GM23338 (cell line): ENCODE measurements at places on chromosomes 11 and 22. TPM values are rescaled to one million over a fixed set of nuclear protein-coding genes. Genes with fewer than 3 reads are reported as not detected.
A peak's percentile ranks its signal among the peaks of the same experiment; 100 is the strongest.

CHRM1 gene
- 0.14 TPM in 1 of 2 replicates, not detected in the other for total RNA-seq

HOATZ gene
- total RNA-seq: not detected in 2 replicates

CRYBB3 gene
- total RNA-seq: 0.28 TPM in 1 of 2 replicates, not detected in the other

PACSIN2 gene
- 47.0 and 57.3 TPM in 2 replicates for total RNA-seq

SMC1B gene
- not detected in 2 replicates for total RNA-seq

TMEM25 gene
- total RNA-seq: 17.7 and 25.4 TPM in 2 replicates

- H3K36me3 ChIP-seq: no peaks in the 10 kb centered on the region
- no peak for DNase-seq
Observed at GRCh38 chr22:45934168-45934564, 42.8 kb downstream of the WNT7B start.

DNA sequence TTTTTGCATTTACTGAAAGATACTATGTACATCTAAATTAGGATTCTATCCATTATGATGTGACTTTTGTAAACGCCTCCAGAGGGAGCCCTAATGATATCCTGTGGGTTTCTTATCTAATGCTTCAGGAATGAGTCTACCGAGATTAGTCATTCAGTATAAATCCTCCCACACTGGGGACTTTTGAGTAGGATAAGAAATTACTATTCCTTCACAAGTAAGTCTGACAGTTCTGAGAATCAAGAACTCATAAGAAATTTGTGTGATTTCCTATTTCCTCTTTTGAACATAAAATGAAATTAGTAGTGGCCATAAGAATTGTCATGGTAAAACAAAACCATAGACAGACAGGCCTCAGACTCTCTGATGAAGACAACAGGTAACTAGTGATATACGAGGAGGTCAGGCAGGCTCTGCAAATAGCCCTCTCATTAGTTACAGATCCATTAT, 10.0 kb upstream of the OR5M1 start:
- DNase-seq: peak; percentile 83
- H3K36me3 ChIP-seq: no peaks in the 10 kb centered on the region
- H3K4me3 ChIP-seq: no peak overlapping the region
- no peak overlapping the region; the same call in 1 of the 2 replicates for H3K27ac ChIP-seq
- H3K27me3 ChIP-seq: no peaks in the 10 kb centered on the region
- H3K4me1 ChIP-seq: no peaks in the 10 kb centered on the region

DNA sequence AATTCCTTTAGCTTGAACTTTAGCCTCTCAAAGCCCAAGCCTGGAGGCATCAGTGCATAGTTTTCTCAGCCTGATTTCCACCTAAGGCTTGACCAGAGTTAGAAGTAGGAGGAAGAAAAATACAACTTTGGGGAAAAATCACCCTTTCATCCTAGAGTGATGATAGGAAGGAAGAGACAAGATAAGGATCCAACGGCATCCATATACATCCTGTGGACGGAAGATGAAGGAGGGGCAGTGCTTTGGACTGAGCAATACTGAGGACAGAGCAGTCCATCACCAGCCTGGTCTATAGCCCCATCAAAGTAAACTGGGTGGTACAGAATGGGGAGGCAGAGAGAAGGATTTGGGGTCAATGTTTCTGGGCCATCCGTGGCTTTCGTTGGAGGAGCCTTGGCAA, 247.9 kb downstream of the FAM76B start:
- H3K27ac ChIP-seq: no peak overlapping the region
- H3K36me3 ChIP-seq: no peaks in the 10 kb centered on the region
- no peaks in the 10 kb centered on the region for H3K27me3 ChIP-seq
- H3K4me1 ChIP-seq: no peaks in the 10 kb centered on the region
- DNase-seq: no peak

GRCh38 chr11:2489083-2489482, 44.3 kb downstream of the KCNQ1 start:
- H3K27me3 ChIP-seq: peaks cover 99% of the 10 kb centered on the region
- DNase-seq: no peak
- H3K36me3 ChIP-seq: peaks cover 4% of the 10 kb centered on the region; the same call in 1 of the 2 replicates
- H3K4me3 ChIP-seq: no peak overlapping the region
- no peaks in the 10 kb centered on the region for H3K4me1 ChIP-seq
- no peak overlapping the region for H3K27ac ChIP-seq

- H3K36me3 ChIP-seq: no peaks in the 10 kb centered on the region
- no peaks in the 10 kb centered on the region for H3K27me3 ChIP-seq
- no peak for DNase-seq
- H3K4me1 ChIP-seq: no peaks in the 10 kb centered on the region
Observed at GRCh38 chr11:126527651-126528050, 172.2 kb downstream of the ST3GAL4 start.

DNA sequence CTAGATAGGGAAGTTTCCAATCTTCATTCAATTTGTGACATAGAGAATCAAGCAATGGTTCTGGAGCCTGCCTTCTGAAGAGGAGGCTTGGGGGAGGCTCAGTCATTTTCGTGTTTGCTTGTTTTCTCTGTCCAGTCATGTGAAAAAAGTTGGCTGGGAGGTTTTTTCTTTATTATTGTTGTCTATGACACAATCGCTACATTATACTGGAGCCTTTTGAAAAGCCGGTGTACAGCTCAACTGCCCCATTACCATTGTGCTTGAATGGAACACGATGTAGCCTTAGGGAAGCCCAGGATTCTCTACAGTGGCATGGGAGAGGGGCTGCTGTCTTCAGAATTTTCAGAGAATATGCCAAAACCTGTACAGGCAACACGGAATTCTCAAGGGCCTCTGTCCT, 57.9 kb upstream of the NCAM1 start:
- H3K36me3 ChIP-seq: no peaks in the 10 kb centered on the region
- no peaks in the 10 kb centered on the region for H3K4me1 ChIP-seq
- H3K27ac ChIP-seq: no peak overlapping the region
- no peak for DNase-seq
- no peak overlapping the region for H3K4me3 ChIP-seq

DNA sequence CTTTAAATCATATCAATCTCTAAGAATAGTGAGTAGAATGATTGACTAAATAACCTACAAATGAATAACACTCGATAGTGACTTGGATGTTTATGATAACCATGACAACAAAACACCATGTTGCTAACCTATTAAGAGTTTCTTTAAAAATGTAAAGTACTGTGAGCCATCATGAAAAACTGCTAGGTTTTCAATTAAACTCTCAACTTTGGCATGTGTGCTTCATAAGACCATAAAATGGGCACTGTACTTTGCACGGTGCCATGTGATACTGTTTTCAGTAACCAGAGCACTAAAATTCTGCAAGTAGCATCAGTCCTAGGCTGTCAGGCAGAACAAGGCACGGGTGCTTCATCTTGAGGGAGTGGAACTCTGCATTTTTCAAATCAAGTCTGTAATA, 96.2 kb upstream of the TRIM77 start:
- H3K4me1 ChIP-seq: no peaks in the 10 kb centered on the region
- no peaks in the 10 kb centered on the region for H3K36me3 ChIP-seq
- no peaks in the 10 kb centered on the region for H3K27me3 ChIP-seq
- H3K27ac ChIP-seq: no peak overlapping the region

GRCh38 chr11:71252269-71252769, at the start of gene SHANK2:
Gene SHANK2 (minus strand): TSS chr11:71252577. CDS start chr11:71147326, 105,251 bp downstream.
- H3K4me1 ChIP-seq: peaks cover 61% of the 10 kb centered on the region
- peak; percentile 82 for DNase-seq
- peaks cover 6% of the 10 kb centered on the region; the same call in 1 of the 2 replicates for H3K27me3 ChIP-seq
- peak within 1 kb of the TSS; percentile 92 for H3K4me3 ChIP-seq
- no peaks in the 10 kb centered on the region for H3K36me3 ChIP-seq

DNA sequence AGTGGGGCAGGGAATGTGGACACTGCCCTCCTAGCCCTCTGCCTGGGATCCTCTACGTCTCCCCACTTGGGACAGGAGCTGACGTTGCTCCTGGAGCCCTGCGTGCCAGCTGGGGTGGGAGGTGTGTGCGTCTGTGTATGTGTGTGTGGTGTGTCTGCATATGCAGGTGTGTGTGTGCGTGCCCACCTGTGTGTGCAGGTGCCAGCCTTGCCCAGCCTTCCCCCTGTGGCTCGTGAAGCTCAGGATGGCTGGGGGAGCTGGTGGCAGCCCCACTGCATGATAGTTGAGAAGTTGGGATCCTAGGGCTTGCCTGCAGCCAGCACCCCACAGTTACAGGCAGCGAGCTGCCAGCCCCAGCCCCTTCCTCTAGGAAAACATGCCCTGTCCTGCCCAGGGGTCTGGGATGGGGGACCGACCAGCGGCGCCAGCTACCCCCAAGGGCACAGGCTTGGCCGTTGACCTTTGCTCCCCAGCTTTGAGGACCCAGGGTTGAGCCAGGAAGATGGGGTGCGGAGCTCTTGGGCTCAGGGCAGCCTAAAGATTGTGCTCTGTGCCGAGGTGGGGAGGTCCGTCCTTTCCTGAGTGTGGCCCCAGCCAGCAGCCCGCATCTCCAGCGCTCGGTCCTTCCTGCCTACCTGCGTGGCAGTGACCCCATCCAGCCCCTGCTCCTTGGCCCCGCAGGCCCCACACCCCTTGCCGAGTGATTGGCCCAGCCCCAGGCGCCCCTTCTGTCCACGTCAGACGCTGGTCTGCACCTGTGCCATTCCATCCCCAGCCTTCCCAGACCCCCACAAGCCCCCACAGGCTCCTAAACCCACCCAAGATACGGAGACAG, 15.7 kb downstream of the BRSK2 start:
- H3K27ac ChIP-seq: no peak overlapping the region
- H3K4me3 ChIP-seq: no peak overlapping the region
- no peak for DNase-seq
- H3K4me1 ChIP-seq: no peaks in the 10 kb centered on the region
- H3K36me3 ChIP-seq: no peaks in the 10 kb centered on the region
- no peaks in the 10 kb centered on the region for H3K27me3 ChIP-seq

- H3K27ac ChIP-seq: no peak overlapping the region
- no peaks in the 10 kb centered on the region for H3K36me3 ChIP-seq
- H3K4me1 ChIP-seq: peaks cover 12% of the 10 kb centered on the region
- no peak overlapping the region for H3K4me3 ChIP-seq
Observed at GRCh38 chr11:69157156-69157821, 1.6 kb downstream of the SMIM38 start.

GRCh38 chr11:82899957-82900276, 313 bp downstream of the PRCP start:
- H3K36me3 ChIP-seq: no peaks in the 10 kb centered on the region
- no peak overlapping the region for H3K27ac ChIP-seq
- peaks cover 19% of the 10 kb centered on the region; the same call in 1 of the 2 replicates for H3K4me1 ChIP-seq
- H3K27me3 ChIP-seq: no peaks in the 10 kb centered on the region

GRCh38 chr11:11660363-11660740, 38.5 kb upstream of the GALNT18 start:
- H3K4me1 ChIP-seq: peaks cover 15% of the 10 kb centered on the region; the same call in 1 of the 2 replicates
- no peaks in the 10 kb centered on the region for H3K36me3 ChIP-seq
- DNase-seq: no peak
- no peak overlapping the region for H3K27ac ChIP-seq

GRCh38 chr11:69471729-69472540, 9.5 kb upstream of the LINC01488 start:
- no peak for DNase-seq
- H3K36me3 ChIP-seq: no peaks in the 10 kb centered on the region
- peaks cover under 1% of the 10 kb centered on the region; the same call in 1 of the 2 replicates for H3K27me3 ChIP-seq
- no peak overlapping the region for H3K27ac ChIP-seq
- H3K4me3 ChIP-seq: no peak overlapping the region

DNA sequence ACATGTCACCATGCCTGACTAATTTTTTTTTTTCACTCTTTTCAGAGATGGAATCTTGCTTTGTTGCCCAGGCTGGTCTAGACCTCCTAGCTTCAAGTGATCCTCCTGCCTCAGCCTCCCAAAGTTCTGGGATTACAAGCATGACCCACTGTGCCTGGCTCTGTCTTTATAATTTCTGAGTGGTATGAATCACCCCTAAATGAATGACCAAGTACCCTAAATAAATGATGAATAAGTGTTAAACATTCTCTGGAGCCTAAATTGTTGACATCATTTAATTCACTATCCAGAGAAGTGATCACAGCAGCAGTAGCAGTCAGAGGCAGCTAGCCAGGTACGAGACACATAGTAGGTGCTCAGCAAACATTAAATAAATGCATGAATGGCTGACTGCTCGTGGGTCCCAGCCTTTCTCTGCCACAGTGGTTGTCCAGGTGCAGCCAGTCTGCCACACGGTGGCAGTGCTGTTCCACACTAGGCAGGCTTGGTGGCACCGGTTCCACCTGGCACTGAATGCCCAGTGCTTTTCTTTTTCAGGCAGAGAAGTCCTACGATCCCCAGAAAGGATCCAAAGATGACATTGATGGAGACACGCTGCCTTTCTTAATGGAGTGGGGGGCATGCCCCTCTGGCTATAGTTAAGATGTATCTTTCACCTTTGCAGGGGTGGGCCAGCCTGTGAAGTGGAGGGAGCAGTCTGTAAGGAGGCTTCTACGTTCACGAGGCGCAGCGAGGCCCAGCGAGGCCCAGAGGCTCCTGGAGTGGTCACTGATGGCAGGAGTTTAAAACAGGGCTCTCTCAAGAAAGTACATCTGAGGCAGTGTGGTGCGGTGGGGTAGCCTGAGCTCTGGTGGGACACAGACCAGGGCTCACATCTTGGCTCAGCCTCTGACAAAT, 8.7 kb upstream of the TTC12 start:
- H3K4me3 ChIP-seq: no peak overlapping the region
- peak; percentile 83 for DNase-seq
- H3K36me3 ChIP-seq: no peaks in the 10 kb centered on the region
- no peak overlapping the region for H3K27ac ChIP-seq

DNA sequence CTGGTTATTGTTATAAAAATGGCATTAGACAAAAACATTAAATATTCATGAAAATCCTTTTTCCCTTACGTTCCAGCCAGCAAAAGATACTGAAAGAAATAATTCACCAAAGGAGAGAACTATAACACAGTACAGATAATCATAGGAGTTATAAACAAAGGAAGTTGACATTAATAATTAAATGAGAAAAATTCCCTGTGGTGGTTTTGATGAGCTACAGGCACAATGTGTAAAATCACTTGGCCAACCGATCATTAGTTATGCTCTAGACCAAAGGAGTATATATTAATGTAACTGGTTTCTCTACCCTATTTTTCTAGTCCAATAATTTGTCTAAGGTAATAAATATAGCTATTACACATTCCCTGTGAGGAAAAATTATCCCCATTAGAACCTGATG, 534.7 kb downstream of the CNTN5 start:
- DNase-seq: no peak
- no peak overlapping the region for H3K4me3 ChIP-seq

- H3K27ac ChIP-seq: no peak overlapping the region
- H3K27me3 ChIP-seq: no peaks in the 10 kb centered on the region
- no peak for DNase-seq
- no peaks in the 10 kb centered on the region for H3K36me3 ChIP-seq
Observed at GRCh38 chr11:130181295-130182272, 22.0 kb downstream of the ST14 start.

- H3K4me1 ChIP-seq: peaks cover 17% of the 10 kb centered on the region
- H3K36me3 ChIP-seq: no peaks in the 10 kb centered on the region
- H3K27ac ChIP-seq: no peak overlapping the region
- DNase-seq: no peak
Observed at GRCh38 chr11:131675121-131675888, 304.9 kb downstream of the NTM start.
